NK-92 treated with Interleukin-12 subunit alpha and Interleukin-12 subunit beta, amount 100 ng/mL, for 24 hours (cell line): ENCODE measurements at places on chromosomes 12 and 14.

DNA sequence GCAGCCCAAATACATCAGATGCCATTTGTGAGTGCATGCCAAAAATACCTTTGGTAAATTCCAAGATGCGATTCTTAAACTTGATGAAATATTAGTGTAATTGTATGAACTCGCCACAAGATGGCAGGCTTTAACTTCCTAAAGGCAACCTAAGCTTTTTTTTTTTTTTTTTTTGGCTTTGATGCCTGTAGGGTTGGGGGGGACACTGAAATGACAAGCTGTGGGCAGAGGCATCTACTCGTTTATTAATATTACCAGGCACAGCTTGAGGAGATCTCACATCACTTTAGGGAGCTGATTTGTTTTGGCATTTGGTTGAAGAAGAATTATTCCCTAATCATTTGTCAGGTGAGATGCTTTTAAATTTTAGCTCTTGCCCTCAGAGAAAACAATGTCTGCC is 126.7 kb upstream of the CCDC196 start:
- DNase-seq, result no peak

DNA sequence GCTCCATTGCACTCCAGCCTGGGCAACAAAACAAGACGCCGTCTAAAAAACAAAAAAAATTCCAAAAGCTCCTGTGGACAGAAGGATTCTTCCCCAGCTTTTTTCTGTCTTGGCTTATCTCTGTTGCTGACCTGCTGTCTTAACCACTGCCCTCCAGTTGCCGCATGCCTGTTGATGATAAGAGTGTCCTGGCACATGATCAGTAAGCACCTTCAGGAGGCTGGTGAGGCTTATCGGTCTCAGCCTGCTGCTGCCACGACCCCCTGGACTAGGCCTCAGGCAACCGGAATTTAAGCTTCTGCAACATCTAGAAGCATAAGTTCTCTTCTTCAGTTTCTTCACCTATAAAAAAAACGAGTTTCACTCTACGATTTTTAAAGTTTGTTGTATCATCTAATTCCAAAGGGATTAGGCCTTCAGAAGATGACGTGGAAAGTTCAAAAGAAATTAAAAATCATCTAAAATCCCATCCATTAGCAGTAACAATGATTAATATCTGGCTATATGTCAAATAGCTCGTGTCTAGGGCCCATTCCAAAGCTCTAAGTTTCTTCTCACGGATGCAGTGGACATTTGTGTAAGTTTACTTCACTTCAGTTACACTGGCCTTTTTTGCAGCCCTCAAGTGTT is 46.4 kb downstream of the RESF1 start:
- DNase-seq, result no peak

DNA sequence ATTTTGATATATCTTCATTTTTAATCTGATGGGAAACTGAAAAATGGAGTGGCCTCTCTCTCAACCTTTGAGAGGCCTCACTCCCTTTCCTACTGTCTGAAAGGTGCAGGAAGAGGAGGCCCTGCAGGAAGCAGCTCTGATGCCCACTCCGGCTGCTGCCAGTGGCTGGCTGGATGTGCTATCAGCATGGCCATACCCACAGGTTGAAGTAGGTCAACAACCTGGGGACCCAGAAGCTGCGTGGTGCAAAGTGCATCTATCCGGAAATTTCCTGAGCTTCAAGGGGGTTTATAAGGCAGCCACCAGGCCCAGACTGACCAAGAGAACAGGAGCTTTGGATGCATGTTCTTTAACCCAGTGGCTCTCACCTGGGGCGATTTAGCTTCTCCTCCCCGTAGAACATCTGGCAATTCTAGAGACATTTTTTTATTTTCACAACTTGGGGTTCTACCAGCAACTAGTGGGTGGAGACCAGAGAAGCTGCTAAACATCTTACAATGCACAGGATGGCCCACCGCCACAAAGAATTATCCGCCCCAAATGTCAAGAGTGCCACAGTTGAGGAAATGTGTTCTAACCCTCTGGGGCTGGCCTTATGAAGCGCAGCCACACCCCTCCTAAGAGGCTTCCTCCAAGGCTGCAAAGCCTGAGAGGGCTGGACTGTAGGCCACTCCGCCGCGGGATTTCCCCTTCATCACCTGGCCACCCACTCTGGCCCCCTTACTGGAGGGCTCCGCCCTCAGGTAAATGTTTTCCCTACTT is 8.2 kb upstream of the BATF start:
- no peak for DNase-seq

GRCh38 chr12:122979001-122979907 is 1.2 kb upstream of the ARL6IP4 start:
- no peak for DNase-seq

GRCh38 chr12:64551676-64552075 is 58.6 kb upstream of the RASSF3 start:
- no peak for DNase-seq

- no peak for DNase-seq
Observed at GRCh38 chr14:38039496-38039895, 168.2 kb upstream of the SSTR1 start.

DNA sequence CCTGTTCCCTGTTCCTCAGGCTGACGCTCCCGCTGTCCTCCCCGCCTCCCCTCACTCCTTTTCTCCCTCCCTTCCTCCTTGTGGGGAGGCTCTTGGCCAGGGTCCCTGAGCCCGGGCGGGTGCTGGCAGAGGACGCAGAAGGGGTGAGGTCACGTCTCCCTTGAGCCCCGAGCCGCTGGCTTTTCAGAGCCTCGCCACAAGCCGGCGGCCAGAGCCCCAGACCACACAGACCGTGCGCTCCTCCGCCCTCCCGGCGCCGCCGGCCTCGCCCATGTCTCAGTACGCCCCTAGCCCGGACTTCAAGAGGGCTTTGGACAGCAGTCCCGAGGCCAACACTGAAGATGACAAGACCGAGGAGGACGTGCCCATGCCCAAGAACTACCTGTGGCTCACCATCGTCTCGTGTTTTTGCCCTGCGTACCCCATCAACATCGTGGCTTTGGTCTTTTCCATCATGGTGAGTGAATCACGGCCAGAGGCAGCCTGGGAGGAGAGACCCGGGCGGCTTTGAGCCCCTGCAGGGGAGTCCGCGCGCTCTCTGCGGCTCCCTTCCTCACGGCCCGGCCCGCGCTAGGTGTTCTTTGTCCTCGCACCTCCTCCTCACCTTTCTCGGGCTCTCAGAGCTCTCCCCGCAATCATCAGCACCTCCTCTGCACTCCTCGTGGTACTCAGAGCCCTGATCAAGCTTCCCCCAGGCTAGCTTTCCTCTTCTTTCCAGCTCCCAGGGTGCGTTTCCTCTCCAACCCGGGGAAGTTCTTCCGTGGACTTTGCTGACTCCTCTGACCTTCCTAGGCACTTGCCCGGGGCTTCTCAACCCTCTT is at the start of gene TMEM233:
Gene TMEM233, plus strand, starts transcription at position 197 of the 821 bp plus-strand sequence. Its CDS starts 75 bp downstream, at position 272.
- no peak for DNase-seq

DNA sequence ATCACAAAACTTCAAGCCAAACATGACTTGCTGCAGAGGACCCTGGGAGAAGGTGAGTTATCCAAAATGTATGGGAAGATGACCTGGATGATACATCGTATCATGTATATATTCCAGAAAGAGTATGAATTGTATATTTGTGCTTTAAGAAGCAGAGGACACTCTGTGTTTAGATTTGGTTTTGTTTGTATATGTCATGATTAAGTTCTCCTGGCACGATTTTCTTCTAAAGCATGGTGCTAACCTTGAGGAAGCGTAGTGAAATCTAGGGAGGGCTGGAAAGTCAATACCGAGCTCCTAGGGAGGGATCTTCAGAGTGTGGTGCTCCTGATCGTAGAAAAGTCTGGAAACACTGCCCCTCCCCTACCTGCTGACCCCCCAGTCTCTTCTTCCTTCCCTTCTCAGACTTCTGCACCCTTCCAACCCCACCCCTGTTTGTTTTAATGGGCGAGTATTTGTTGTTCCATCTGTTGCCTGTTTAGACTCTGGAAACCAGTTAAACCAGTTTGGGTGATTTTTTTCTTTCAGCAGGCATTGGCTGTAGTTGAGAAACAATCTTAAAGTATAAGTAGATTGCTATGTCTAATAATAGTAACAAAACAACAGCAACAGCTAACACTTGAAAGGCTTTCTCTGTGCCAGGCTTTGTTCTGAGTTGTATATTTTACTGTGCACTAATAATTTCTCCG is 141.6 kb downstream of the KICS2 start:
- DNase-seq, result no peak

DNA sequence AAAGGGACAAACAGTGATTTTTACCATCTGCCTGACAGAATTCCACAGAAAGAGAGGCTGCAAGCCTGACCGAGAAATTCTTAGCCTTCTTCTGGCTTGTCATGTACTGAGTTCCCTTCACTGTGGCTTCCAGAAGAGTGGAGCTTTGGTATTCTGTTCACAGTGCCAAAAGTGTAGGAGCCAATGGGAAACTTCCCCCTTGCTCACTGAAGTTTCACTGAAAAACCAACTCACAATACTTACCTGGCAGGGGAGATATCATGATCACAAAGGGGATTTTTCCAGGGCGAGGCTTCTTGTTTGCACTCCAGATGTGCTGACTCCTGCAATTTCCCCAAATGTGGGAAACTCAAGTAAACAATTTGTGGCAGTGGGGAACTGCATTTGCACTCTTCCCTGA is 31.7 kb upstream of the MMP19 start:
- no peak for DNase-seq

- no peak for DNase-seq
Observed at GRCh38 chr12:27081668-27082111, 688 bp downstream of the C12orf71 start.

DNA sequence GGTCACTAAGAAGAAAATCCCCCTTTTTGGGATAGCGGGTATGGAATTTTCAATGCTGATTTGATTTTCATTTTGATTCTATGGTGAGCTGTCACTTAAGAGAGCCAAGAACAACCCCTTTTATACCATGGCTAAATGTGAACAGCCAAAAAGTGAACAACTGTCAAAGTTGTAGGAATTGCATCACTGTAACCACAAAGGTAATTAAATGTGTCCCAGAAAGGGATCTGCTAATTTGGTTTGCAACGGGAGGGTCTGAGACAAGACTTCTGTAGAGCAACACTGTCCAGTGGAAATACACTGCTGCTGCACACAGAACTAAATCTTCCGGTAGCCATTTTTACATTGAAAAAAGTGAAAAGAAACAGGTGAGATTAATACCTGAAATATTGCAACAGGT is 14.6 kb downstream of the CHST11 start:
- no peak for DNase-seq

DNA sequence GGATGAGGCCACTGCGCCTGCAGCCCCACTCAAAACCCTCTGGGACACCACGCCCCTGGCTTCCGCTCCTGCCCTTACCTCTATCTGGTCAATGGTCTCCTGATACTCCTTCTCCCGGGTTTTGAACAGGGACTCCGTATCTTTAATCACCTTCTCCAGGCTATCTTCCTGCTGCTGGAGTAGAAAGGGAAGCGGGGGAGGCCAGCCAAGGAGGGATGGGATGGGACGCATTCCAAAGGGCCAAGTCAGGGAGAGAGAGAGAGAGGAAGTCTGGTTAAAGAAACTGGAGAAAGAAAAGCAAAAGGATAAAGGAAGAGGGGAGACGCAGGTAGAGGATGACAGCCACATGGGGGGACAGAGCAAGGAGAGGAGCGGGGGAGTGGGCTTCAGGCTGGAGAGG is 7.9 kb downstream of the IFFO1 start:
- DNase-seq, result no peak

DNA sequence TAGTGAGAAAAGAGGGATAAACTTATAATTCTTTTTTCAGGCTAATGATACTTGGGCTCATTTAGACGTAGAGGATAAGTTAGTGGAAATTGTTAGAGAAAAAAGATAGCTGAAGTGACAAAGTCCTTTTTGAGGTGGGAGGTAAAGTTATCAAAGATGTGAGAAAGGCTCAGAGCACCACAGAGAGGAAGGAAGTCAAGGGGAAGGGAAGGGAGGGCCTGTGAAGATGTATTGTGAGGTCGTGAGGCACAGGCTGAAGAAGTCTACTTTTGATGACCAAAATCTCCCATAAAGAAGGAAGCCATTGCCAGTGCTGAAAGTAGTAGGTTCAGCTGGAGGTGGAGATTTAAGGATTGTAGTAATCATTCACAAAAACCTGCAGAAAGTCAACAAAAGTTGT is 19.4 kb upstream of the PTGDR start:
- no peak for DNase-seq
